Posterior vena cava (tissue), 2 donors: ENCODE measurements at places on chromosomes 3 and 15. TPM values are rescaled to one million over a fixed set of nuclear protein-coding genes. Genes with fewer than 3 reads are reported as not detected.

DNA sequence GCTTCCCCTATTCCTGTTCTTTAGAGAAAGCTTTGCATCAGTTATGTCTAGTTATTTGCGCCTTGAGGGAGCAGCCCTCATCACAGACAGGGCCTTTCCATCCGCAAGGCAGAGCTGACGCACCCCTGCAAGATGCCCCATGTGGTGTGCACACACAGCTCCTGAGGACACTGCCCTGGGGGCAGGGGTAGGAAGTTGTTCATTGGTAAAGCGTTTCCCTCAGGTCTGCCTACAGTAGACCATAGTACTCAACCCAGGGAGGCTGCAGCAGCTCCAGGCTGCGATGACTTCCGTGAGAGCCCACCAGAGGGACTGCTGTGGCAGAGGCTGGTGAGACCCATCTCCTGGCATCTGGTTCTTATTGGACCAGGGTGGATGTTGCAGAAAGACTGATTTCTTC is 55.1 kb upstream of the PLXNA1 start:
- peak; percentile 48 for DNase-seq

GRCh38 chr3:61602466-61602865 is 41.1 kb downstream of the PTPRG start:
- no peak for DNase-seq

- DNase-seq = no peak
These were observed 67.0 kb upstream of the TPM1 start for GRCh38 chr15:62975515-62975914.

DNA sequence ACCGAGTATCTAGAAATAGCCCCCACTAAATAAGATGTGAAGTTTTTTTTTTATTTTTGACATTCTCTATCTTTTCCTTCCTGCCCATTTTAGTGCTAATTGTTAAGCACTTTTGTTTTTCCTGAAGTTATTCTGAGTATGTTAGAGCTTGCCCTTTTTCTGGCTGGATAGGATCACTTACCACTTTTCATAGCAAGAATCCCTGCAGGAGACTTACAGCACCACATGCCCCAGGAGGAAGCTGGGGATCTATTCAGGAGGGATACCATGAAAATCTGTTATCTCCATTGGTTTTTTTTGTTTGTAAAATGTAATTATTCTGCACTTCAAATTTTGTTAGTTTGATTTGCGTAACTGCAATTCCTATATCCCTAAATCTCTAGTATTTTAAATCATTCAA is 968.4 kb downstream of the ZPLD1 start:
- no peak for DNase-seq

Gene PRR20G
- total RNA-seq = not detected

Gene MRAS
- total RNA-seq = 81.5 TPM

Gene MYZAP
- total RNA-seq = 6.2 TPM

Gene DOCK3
- 0.60 TPM for total RNA-seq

Gene VPS13C
- 93.0 TPM for total RNA-seq
